ENCODE measurements at places on chromosomes 4 and X.

DNA sequence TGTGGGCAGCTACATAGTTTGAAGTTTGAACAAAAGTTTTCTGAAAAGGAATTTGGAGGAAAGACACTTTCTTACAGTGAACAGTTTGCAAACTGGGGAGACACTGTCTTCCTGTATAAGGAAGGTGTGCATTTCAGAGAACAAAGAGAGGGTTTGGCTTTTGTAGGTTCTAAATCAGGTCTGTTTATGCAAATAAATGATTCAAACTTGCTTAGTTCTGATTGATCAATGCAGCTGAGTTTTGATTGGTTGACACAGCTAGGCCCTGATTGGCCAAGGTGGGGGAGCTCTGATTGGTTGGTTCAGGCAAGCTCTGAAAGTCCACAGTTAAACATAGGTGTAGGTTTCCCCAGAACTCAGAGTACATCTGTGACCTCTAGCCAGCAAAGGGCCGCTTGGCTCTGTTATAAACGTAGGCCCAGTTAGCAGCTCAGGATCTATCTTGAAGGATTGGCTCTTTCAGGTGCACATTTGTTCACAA, 63.0 kb upstream of the ENPP6 start:
- no peaks in the 10 kb centered on the region for H3K27me3 ChIP-seq
- H3K27ac ChIP-seq, result peak overlapping the region; percentile 94
- peak; percentile 15 for DNase-seq
- H3K4me3 ChIP-seq, result peak overlapping the region; percentile 3
- peaks cover 16% of the 10 kb centered on the region for H3K36me3 ChIP-seq

GRCh38 chrX:120562569-120562926, 1.8 kb upstream of the CUL4B start:
- peaks cover 12% of the 10 kb centered on the region for H3K4me1 ChIP-seq
- no peaks in the 10 kb centered on the region for H3K36me3 ChIP-seq
- H3K4me3 ChIP-seq, result no peak overlapping the region
- peak overlapping the region; percentile 96 for H3K27ac ChIP-seq

DNA sequence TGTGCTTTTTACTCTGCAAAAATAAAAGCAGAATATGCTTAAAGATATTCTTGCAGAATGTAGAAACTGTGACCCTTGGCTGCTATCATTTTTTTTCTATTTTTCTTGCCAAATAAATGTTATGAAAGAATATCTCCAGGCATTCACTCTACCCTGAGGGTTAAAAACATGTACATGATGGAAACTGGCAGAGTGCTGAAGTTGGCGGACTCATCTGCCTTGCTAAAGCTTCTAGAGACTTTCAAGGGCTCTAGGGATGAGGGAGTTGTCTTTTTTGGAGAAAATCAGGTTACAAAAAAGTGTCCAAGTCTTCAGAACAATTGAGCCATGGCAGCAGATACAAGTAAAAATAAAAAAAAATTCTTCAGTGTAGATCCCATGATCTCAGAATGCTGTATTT, 40.5 kb upstream of the NRK start:
- no peak for DNase-seq
- no peaks in the 10 kb centered on the region for H3K27me3 ChIP-seq
- H3K4me3 ChIP-seq, result no peak overlapping the region
- H3K4me1 ChIP-seq, result no peaks in the 10 kb centered on the region
- H3K36me3 ChIP-seq, result no peaks in the 10 kb centered on the region
- no peak overlapping the region for H3K27ac ChIP-seq

GRCh38 chrX:153628665-153629064, 18.3 kb upstream of the DUSP9 start:
- no peak overlapping the region for H3K4me3 ChIP-seq
- H3K4me1 ChIP-seq, result no peaks in the 10 kb centered on the region
- H3K36me3 ChIP-seq, result no peaks in the 10 kb centered on the region
- no peak for DNase-seq
- no peak overlapping the region for H3K27ac ChIP-seq

DNA sequence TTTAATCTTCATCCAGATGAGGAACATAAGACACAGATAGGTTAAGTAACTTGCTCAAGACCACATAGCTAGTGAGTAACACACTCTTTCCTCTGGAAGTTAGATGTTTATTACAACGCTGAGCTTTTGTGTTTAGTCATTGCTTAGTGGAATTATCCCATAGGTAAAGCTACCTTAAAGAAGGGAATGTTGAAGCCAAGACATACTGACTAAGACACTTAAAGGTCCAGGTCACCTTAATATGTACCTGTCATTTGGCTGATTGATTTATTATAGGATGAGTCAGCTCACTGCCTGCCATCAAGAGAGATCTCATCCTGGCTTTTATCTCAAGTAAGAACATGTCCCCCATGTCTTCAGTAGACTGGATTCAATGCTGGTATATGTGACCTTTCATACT, 53.4 kb downstream of the KDR start:
- no peak overlapping the region for H3K27ac ChIP-seq
- peaks cover 24% of the 10 kb centered on the region for H3K27me3 ChIP-seq
- no peak for DNase-seq
- no peaks in the 10 kb centered on the region for H3K36me3 ChIP-seq
- no peak overlapping the region for H3K4me3 ChIP-seq

DNA sequence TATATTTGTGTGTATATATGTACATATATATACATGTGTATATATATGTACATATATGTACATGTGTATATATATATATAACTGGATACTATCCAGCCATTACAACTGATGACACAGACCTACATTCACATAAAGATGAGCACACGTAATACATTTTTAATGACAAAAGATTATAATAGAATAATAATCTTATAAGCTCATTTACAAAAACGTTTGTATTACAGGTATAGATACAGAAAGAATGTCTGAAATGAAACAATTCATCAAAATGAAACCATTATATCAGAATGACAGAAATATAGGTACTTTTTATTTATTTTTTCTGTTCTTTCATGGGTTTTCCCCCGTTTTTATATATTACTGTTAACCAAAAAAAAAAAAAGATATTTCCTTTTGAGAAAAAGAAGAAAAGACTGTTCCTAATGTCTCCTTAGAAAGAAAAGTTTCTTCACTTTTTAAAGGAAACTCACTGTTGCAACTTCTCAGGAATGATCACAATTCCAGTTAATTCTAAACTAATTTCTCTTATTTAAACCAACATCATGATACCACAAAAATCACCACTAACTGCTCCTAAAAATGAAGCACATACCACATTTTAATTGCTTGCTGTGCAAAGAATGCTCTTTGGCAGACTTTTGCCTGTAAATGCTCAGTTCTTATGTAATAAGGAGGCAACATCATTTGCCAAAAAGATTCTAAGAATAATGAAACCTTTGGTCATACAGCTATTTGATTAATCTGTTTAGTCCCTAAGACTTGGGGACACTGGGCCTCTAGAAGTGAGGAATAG, 18.9 kb downstream of the LEF1 start:
- H3K27me3 ChIP-seq, result no peaks in the 10 kb centered on the region
- no peak for DNase-seq
- peak overlapping the region; percentile 84 for H3K27ac ChIP-seq

DNA sequence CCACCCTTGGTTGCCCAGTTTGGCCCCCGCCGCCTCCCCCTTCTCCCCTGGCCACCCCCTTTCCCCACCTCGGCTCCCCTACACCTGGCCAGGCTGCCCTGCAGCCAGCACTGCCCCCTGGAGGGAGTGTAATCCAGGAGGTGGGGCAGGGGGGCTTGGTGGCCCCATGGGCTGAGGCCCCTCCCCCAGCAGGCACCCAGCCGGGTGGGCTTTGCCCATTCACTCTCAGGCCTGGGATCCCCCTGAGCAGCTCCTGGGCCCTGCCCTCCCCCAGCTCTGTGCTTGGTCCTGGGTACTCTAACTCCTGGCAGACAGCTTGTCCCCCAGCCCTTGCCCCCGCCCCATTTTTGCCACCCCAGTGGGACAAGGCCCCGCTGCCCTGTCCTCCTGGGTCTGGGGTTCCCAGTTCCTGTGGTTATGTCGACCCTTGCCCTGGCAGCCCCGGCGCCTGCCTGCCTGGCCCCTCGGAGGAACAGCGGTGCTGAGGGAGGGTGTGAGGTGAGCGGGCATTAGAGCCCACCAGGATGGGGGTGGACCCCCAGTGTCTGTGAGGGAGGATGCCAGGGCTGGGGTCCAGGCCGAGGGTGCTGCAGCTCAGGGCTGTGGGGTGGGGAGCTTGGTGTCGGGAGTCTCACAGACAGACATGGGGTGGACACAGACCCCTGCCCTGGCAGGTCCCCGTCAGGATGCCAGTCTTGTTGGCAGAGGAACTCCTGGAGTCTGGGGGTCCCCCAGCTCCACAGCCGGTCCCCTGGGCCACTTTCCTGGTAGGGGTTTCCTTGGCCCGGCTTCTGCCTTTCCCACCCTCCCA, 10.2 kb downstream of the NAT8L start:
- H3K36me3 ChIP-seq, result no peaks in the 10 kb centered on the region
- no peak overlapping the region for H3K4me3 ChIP-seq
- no peak for DNase-seq
- no peak overlapping the region for H3K27ac ChIP-seq
- no peaks in the 10 kb centered on the region for H3K4me1 ChIP-seq

DNA sequence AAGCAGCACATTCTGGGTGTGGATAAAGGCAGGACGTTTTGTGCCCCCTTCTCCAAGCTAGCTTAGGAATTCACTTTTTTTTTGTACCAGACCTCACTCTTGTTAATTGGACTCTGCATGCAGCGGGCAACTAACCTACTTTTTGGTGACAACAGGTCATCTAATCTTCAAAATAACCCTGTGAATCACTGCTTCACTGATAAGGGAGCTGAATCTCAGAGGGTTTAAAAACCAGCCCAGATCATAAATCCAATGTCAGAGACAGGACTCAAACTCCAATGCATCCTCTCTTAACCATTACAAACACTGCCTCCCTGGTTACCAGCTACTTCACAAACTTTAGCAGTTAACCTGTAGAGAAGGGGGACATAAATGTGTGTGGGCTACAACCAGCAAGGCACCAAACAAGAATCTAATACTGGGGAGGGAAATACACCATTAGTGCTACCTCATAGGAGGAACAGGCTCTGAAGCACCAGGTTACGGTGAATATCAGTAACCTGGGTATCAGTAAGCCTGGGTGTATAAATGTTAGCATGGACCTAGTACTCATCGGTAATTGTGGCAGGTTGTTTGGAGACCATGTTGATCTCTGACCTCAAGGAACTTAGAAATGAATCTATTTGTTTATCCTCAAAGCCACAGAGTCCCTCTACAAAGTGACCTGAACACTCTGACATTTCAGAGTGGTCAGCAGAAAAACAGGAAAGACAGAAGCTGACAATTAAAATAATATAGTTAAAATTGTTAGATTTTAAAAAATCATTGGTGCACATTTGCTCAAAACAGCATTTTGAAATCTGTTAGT, 2.6 kb downstream of the TIFA start:
- H3K4me3 ChIP-seq, result peak overlapping the region; percentile 63
- peaks cover 68% of the 10 kb centered on the region for H3K36me3 ChIP-seq
- H3K27ac ChIP-seq, result peak overlapping the region; percentile 20
- no peaks in the 10 kb centered on the region for H3K27me3 ChIP-seq
- no peak for DNase-seq

GRCh38 chr4:1928356-1929239, 57.4 kb downstream of the NSD2 start:
- no peaks in the 10 kb centered on the region for H3K27me3 ChIP-seq
- H3K27ac ChIP-seq, result peak overlapping the region; percentile 31
- no peaks in the 10 kb centered on the region for H3K4me1 ChIP-seq
- no peak overlapping the region for H3K4me3 ChIP-seq

All from activated naive CD8-positive, alpha-beta T cell treated with anti-CD3 and anti-CD28 coated beads for 36 hours (primary cell).